ENCODE measurements at places on chromosomes 11 and 22. TPM values are rescaled to one million over a fixed set of nuclear protein-coding genes. Genes with fewer than 3 reads are reported as not detected.

GRCh38 chr22:35008213-35008612 is 57.7 kb upstream of the ISX start:
- H3K4me3 ChIP-seq: no peak overlapping the region
- DNase-seq: no peak
- no peak overlapping the region for H3K27ac ChIP-seq
- H3K4me1 ChIP-seq: no peaks in the 10 kb centered on the region

Gene OR8A1
- total RNA-seq: not detected

GRCh38 chr11:65777821-65778361 is 2.9 kb downstream of the AP5B1 start:
- DNase-seq: no peak
- no peak overlapping the region for H3K27ac ChIP-seq
- H3K4me1 ChIP-seq: peaks cover 34% of the 10 kb centered on the region
- H3K36me3 ChIP-seq: peaks cover 22% of the 10 kb centered on the region
- H3K27me3 ChIP-seq: no peaks in the 10 kb centered on the region

- no peaks in the 10 kb centered on the region for H3K36me3 ChIP-seq
- no peak overlapping the region for H3K4me3 ChIP-seq
- H3K27me3 ChIP-seq: no peaks in the 10 kb centered on the region
- DNase-seq: no peak
These were observed 22.5 kb upstream of the RTL6 start for GRCh38 chr22:44520465-44521094.

DNA sequence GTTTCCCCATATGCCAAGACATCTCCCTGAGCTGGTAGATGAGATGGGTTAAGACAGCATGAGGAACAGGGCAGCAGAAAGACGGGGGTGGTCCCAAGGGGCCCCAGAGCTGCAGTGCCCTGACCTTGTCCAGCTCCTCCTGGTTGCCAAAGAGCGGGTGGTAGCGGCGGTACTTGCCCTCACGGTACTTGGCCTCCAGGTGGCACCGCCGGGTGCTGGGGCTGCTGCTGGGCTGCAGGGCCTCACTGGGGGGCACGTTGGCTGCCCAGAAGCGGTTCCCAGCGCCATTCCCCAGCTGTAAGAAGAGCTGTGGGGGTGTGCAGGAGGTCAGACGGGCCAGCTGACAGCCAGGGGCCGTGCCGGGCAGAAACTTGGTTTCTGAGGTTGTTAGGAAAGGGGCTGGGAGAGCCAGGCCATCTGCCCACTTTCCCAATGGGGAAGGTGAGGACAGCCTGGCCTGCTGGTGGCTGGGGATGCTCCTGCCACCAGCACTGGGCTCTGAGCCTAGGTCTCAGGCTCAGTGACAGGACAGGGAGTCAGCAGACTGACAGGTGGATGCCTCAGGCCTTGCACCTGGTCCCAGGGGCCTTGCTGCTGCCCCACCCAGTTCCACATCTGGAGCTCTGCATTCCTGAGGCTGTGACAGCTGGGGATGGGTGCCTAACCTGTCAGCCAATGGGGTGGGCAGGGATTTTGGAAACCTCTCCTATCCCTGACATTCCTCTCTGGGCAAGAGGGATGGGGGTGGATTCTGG is 30.0 kb upstream of the PDE2A start:
- peaks cover 44% of the 10 kb centered on the region for H3K4me1 ChIP-seq
- no peaks in the 10 kb centered on the region for H3K27me3 ChIP-seq
- DNase-seq: no peak

DNA sequence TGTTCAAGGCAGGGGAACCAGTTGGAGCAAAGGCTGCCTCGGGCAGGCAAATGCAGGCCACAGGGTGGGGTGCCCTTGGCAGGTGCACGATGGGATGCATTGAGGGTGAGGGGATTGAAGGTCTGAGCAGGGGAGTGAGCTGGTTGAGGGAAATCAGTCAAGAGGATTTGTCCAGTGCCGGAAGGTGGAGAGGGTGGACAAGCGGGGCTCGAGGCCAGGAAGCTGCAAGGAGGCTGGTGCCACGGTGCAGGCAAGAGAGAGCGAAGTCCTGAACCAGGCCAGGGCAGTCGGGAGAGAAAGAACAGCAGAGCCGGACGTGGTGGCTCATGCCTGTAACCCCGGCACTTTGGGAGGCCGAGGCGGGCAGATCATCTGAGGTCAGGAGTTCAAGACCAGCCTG is 10.4 kb upstream of the MS4A10 start:
- H3K27ac ChIP-seq: no peak overlapping the region
- H3K36me3 ChIP-seq: no peaks in the 10 kb centered on the region
- no peak overlapping the region for H3K4me3 ChIP-seq
- DNase-seq: no peak
- H3K27me3 ChIP-seq: peaks cover 39% of the 10 kb centered on the region

GRCh38 chr11:553988-554340 is 6.6 kb downstream of the LMNTD2 start:
- H3K4me1 ChIP-seq: peaks cover 19% of the 10 kb centered on the region
- no peak overlapping the region for H3K27ac ChIP-seq
- H3K36me3 ChIP-seq: no peaks in the 10 kb centered on the region
- no peak for DNase-seq
- no peak overlapping the region for H3K4me3 ChIP-seq

Gene NXPE4
- total RNA-seq: not detected

Gene UBQLN3
- total RNA-seq: 0.14 TPM

DNA sequence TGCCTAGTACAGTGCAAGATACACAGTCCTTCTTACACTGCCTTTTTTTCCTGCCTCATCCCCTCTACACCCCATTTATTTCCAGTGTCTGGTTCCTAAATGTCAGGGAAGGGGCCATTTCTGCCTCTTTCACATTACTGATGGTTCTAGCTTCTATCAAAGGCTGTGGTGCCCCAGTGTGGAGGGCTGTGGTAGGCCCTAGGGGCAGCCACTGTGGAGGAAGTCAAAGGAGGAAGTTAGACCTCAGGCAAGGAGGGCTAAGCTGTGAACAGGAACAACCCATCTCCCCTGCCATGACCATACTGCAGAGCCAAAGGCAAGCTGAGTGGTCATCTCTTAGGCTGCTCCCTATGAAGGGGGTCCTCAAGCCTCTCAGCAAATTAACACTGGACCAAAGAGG is 81.9 kb upstream of the CRTAM start:
- peak; percentile 33 for DNase-seq
- peaks cover 5% of the 10 kb centered on the region for H3K27me3 ChIP-seq
- H3K4me1 ChIP-seq: peaks cover 7% of the 10 kb centered on the region
- no peak overlapping the region for H3K27ac ChIP-seq

DNA sequence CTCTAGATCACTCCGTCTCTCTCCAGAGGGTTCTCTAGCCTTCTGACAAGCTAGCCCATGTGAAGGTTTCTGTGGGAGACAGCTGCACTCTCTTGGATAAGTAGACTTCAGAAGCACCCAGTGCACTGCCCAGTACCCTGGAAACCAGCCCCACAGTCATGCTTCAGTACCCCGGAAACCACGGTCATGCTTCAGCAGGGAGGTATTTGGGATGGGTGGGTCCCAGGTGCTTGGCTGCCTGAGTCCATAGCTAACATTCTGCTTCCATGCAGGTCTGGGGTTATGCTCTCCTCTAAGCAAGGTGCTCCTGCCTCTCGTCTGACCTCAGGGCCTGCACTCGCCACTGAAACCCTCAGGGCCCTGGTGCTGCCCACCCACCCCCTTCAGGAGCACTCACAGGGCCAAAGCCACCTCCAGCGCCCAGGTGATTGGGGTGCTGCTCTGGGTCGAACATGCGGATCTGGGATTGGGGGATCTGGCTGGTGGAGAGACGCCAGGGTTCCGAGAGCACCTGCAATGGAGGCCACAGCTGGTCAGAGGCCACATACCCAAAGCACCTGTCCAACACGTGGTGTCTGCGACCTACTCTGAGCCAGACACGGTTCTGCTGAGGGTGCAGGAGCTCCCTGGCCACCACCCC is 7.3 kb upstream of the SYCE3 start:
- peaks cover 76% of the 10 kb centered on the region for H3K36me3 ChIP-seq
- no peak overlapping the region for H3K27ac ChIP-seq
- no peak overlapping the region for H3K4me3 ChIP-seq
- H3K27me3 ChIP-seq: no peaks in the 10 kb centered on the region
- peaks cover 48% of the 10 kb centered on the region for H3K4me1 ChIP-seq

Gene OR2AG1
- not detected for total RNA-seq

Gene MS4A3
- total RNA-seq: not detected

DNA sequence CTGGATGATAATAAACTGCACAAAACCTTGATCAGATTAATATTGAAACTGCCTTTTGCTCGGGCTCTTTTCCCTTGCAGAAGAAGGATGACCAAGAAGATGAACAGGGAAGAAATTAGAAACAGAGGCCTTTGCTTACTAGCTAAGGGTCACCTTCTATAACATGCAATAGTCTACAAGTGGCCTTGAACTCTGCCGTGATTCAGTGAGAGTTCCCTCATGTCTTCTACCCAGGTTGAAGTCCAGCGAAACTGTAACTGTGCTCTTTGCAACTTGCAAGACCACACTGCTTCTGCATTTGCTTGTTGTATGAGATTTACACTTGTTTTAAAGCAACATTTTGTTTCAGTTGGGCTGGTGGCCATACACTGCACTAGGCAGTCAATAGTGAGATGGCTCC is 108.4 kb downstream of the IGLL1 start:
- H3K27me3 ChIP-seq: peaks cover 14% of the 10 kb centered on the region
- no peak overlapping the region for H3K27ac ChIP-seq
- DNase-seq: no peak
- no peak overlapping the region for H3K4me3 ChIP-seq

Gene ESRRA
- 213 TPM for total RNA-seq

- no peaks in the 10 kb centered on the region for H3K27me3 ChIP-seq
- DNase-seq: no peak
- peaks cover 6% of the 10 kb centered on the region for H3K4me1 ChIP-seq
- no peak overlapping the region for H3K27ac ChIP-seq
- no peaks in the 10 kb centered on the region for H3K36me3 ChIP-seq
These were observed 44.1 kb downstream of the GNB1L start for GRCh38 chr22:19810381-19811201.

DNA sequence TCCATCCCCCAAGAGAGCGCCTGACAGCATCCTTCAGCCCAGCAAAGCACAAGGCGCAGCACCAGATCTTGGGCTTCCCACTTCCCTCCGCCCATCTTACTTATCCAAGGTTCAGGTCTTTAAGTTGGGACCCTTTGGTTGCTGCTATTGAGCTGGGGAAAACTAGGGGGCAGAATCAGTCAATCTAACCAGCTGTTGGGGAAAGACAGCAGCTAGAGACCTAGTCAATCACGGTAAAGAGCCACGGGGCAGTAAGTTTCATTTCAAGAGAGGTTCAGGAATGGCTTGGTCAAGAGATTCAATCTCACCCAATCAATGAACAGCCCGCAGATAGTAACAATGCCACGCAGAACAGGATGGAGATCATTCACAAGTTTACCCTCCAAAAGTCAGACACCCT is 1.7 kb downstream of the ABTB2 start:
- H3K27me3 ChIP-seq: peaks cover 42% of the 10 kb centered on the region
- H3K27ac ChIP-seq: no peak overlapping the region
- no peaks in the 10 kb centered on the region for H3K36me3 ChIP-seq
- peaks cover 43% of the 10 kb centered on the region for H3K4me1 ChIP-seq
- peak overlapping the region; percentile 83 for H3K4me3 ChIP-seq

Gene OR10D3
- not detected for total RNA-seq

Gene DRICH1
- not detected for total RNA-seq

Gene DAGLA
- 3.2 TPM for total RNA-seq
